ENCODE measurements at places on chromosomes 16 and 17.

- DNase-seq, result no peak
Observed at GRCh38 chr16:4218202-4218601, 23.7 kb downstream of the SRL start.

- no peak for DNase-seq
Observed at GRCh38 chr16:57113664-57114063, 21.3 kb downstream of the CPNE2 start.

- no peak for DNase-seq
Observed at GRCh38 chr17:79892457-79893241, 53.4 kb upstream of the CBX4 start.

DNA sequence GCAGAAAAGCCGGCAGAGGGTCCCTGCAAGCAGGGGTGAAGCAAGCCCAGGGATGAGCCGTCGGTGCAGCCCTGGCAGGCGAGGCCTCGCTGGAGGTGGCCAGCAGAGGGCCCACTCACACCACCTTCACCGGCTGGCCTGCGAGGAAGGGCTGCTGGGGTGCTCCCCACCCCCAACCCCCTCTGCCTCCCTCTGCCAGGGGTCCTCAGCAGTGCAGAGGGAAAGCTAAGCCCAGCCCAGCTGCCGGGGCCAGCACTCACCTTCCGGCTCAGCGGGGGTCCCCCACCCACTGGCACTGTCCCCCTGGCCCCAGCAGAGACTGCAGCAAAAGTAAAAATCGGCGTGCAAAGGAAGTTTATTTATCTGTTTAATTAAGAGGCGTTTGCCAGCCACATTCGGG, 113.4 kb downstream of the ENGASE start:
- DNase-seq, result no peak

- DNase-seq, result no peak
Observed at GRCh38 chr17:58487589-58488427, at the start of gene HSF5. HSF5 (minus strand) TSS chr17:58488408; CDS start chr17:58488274, 134 bp downstream.

GRCh38 chr16:1155353-1156054, 2.6 kb downstream of the CACNA1H start:
- DNase-seq, result no peak

GRCh38 chr17:41917192-41917591, 1.6 kb downstream of the ACLY start:
- no peak for DNase-seq

DNA sequence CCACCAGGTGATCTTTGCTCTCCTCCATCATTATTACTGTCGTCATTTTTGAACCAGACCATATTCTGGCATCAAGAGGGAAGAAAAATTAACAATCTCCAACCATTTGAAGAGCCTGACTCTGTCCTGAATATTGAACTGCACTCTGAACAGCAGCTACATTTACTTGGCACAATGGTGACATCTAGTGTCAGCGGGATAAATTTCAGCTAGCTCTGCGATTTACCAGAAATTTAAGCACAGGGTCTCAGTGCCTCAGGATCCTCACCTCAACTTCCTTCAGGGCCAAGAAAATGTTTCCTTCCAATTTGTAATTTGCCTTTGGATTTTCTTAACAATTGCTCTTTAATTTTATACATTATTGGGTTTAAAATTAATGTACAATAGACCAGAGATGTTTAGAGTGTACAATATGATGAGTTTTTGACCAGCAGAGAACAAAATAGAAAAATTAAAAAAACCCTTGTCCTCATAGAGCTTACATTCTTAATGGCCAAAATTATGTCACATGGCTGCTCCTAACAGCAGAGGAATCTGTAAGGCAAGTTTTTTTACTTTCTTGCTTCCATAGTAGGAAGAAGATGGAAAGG, 10.7 kb upstream of the ZNF19 start:
- DNase-seq, result no peak

DNA sequence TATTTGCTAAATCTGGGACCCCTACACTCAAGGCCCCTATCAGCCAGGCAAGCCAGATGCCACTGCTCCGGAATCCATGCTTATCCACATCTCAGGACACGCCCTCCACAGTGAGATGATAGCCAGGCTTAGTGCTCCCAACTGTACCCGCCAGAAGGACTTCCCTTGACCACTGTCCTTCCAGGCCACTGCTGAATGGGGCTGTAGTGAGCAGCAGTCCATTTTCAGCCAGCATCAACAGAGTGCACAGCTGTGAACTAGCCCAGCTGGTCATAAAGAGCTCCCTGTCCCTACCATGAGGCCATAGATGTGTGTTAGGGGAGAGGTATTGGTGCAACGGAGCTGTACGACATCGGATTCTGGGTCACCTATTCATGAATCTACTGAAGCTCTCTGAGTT, 13.0 kb upstream of the MED9 start:
- no peak for DNase-seq

DNA sequence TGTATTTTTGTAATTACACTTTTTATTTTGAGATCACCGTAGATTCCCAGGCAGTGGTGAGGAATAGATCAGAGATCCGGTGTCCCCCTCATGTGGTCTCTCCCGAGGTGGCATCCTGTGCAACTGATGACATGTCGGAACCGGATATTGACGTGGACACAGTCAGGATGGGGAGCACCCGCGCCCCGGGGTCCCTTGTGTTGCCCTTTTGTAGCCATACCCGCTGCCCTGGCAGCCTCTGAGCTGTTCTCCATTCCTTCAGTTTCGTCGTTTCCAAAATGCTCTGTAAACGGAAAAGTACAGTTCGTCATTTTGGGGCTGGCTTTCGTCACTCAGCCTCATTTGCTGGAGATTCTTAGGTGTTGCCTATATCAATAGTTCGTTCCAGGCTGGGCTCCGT, 14.2 kb downstream of the JPH3 start:
- no peak for DNase-seq

DNA sequence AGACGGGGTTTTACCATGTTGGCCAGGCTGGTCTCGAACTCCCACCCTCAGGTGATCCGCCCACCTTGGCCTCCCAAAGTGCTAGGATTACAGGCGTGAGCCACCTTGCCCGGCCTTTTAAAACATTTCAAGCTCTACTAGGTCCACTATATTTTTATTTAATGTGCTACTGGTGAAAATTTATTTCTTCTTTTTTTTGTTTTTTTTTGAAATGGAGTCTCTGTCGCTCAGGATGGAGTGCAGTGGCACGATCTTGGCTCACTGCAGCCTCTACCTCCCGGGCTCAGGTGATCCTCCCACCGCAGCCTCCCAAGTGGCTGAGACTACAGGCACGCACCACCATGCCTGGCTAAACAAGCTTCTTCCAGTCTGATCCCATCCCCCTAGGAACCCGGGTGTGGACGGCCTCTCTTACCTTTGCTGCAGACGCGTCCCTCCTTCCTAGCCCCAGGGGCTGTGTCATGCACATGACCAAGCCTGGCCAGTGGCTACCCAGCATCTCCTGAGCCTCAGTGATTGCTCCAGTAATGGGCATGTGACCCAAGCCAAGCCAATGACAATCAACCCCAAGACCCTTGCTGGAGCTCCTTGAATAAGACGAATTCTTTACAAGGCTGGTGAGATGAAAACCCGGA, 40.1 kb upstream of the LITAF start:
- no peak for DNase-seq

GRCh38 chr16:4957720-4958509, at the start of gene SEC14L5:
SEC14L5 (plus strand) TSS chr16:4958330; CDS start chr16:4959324, 994 bp downstream.
- no peak for DNase-seq

All from cortex of kidney (tissue), 1 donor.